ENCODE measurements at places on chromosomes 1 and 21.

DNA sequence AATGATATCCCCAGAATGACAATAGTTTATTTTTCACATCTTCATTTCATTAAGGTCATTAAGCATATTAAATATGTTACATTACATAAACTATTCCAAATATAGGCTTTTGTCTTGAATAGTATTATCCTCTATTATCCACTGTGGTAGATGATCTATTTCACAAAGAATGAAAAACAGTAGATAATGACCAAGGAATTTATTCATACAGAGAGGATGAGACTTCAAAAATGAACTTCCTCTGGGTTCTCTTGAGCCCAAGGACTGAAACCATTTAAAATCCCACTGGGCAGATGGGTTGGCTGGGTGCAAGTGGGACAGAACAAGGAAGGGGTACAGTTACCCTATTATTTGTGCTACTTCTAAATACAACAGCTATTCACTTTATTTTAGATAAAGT lies 33.0 kb downstream of the PTPN14 start:
- no peak for DNase-seq

DNA sequence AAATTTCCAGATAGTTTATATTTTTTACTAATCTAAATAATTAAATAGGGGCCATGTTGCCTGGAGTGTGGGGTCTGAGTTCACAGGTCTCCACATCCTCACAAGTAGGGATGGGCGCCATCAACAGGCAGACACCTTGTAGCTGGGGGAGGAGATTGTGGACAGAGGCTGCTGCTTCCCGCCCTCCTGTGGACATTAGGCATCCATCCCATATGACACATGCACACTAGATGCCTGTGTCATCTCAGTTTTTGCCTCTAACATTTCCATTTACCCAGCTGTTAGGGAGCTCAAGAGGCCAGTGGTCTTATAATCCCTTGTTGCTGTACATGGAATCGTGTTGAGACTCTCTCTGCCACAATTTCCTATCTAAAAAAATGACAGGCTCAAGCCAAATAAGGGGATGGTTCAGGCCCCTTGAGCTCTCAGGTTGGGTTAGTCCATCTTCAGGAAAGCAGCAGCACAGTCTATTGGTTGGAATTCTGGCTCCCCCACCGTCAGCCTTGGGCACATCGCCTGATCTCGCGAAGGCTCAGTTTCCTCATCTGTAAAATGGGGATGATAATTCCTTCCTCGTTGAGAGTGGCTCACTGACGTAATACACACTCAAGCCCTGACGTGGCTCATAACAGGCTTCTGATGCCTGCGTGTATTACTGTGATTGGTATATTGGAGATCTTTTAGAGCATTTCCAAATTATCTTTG lies 13.6 kb downstream of the LHX4 start:
- DNase-seq = no peak

DNA sequence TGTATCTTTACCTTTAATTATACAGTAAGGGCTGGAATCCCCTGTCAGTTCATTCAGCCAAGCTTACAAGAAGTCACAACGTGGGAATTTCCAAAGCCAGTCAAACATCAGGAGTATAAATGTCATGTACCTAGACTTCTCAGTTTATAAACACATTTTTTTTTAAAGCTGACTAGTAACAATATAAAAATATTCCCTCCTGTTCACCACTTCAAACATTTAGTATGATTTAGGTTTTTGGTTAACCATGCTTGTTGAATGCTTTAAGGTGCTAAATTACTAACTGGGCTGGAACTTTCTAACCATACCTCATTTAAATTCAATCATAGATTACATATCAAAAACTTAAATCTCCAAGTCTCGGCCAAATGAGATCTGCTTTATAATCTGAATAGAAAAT lies 44.0 kb downstream of the JAK1 start:
- DNase-seq = no peak

DNA sequence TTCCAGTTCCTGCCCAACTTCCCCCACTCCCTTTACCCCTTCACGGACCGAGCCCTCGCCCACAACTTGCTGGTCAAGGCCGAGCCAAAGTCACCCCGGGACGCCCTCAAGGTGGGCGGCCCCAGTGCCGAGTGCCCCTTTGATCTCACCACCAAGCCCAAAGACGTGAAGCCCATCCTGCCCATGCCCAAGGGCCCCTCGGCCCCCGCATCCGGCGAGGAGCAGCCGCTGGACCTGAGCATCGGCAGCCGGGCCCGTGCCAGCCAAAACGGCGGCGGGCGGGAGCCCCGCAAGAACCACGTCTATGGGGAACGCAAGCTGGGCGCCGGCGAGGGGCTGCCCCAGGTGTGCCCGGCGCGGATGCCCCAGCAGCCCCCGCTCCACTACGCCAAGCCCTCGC lies 42.1 kb upstream of the ARHGEF16 start:
- DNase-seq = no peak

DNA sequence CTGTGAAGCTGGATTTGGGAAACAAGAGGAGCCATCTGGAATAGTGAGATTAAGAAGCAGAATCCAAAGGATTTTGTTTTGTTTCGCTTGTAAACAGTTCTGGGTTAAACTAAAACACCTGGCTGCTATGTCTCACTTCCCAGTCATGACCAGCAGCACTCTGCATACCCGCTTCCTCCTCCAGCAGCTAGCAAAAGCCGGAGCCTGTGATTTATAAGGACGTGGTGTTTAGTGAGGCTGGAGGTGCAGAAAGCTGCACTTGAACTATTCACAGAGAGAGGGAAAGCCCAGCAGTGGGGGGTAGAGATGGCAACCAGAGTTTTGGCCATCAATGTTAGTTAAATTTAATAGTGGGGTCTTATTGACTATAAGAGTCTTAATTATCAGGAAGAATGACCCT lies 240.2 kb downstream of the AJAP1 start:
- DNase-seq = no peak

GRCh38 chr1:87598429-87598828 lies 269.7 kb downstream of the LMO4 start:
- DNase-seq = no peak

- no peak for DNase-seq
These were observed 12.4 kb downstream of the PEA15 start for GRCh38 chr1:160217481-160218051.

GRCh38 chr1:40789661-40790430 lies 6.3 kb downstream of the KCNQ4 start:
- DNase-seq = no peak

- DNase-seq = peak; percentile 4
These were observed 28.0 kb downstream of the ITSN1 start for GRCh38 chr21:33670076-33670978.

GRCh38 chr1:157233131-157233530 lies 94.9 kb upstream of the ETV3 start:
- DNase-seq = no peak

GRCh38 chr1:85672031-85672660 lies 36.1 kb downstream of the ZNHIT6 start:
- DNase-seq = no peak

DNA sequence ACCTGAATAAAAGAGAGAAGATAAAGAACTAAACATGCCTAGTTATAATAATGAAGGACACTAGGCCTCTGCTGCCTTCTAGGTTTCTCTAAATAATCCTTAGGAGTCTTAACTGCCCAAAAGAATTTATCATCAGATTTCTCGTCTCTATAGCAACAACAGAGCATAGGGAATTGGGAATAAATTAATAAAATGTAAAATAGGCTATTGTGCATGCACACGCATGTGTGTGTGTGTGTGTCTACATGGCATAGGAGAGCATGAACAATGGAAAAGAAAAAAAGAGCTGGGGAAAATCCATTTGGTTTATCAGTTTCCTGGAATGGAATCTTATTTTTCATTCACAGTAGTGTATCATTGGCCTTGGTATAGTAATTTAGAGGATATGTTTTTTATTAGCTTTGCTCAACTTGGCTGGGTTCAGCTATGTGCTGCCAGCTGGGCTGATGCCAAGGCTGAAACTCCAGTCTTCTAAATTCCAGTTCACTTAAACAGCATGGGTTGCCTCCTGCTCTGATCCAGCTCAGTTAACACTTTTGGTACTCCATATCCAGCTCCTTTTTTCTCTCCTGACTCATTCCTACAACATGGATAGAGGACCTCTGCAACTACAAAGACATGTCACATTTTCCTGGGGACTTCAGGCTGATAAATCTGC lies 80.6 kb upstream of the SLFNL1 start:
- no peak for DNase-seq

DNA sequence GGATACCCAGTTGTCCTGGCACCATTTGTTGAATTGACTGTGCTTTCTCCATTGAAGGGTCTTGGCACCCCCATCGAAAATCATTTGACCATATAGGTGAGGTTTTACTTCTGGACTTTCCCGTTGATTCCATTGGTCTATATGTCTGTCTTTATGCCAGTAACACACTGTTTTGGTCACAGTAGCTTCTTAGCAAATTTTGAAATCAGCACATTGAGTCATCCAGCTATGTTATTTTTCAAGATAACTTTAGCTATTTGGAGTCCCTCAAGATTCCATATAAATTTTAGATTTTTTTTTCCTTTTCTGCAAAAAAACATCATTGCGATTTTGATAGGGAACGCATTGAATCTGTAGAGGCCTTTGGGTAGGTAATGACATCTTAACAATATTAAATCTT lies 235.6 kb downstream of the SMYD3 start:
- no peak for DNase-seq

GRCh38 chr1:1889847-1890505 lies 911 bp downstream of the GNB1 start:
- peak; percentile 45 for DNase-seq

DNA sequence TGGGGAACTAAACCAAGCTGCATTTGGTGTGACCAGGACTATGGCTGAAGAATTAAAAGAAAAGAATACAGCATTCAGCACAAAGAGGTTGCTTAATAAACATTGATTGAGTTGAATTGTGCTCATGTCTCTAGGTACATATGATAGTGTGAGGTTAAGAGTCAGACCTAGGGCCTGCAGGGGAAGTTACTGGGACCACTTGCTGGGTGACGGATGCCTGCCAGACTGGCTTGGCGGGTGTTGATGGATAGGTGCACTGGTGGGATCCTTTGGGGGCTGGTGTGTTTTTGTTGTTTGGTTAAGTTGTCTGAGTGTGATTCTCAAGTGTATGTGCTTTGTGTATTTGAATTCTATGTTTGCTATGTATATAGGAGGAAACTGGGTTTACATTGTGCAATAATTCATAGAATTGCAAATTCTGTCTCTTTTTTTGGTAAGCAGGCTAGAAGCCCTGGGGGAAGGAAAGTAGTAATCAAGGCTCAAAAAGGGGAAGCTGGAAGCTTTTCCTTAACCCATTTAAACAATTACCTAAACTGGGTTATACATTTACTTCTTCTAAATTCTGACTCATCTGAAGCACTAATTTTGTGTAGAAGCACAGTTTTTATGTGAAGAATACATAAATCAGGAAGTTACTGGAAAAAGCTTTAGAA lies 1.8 kb downstream of the CD101 start:
- DNase-seq = no peak

DNA sequence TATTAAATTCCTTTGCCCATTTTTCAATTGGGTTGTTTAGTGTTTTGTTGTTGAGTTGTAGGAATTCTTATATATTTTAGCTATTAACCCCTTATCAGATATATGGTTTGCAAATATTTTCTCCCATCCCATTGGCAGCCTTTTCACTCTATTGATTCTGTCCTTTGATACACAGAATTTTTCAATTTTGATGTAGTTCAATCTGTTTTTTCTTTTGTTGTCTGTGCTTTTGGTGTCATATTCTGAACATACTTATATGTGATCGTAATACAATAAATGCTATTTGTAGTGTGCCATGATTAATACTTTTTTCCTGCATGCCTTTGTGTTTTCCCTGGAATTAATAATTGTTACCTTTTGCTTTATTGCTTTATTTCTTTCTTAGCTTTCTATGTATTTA lies 7.8 kb upstream of the LRP8 start:
- DNase-seq = no peak

- DNase-seq = no peak
These were observed 312.2 kb downstream of the SPATA17 start for GRCh38 chr1:217943361-217943760.

DNA sequence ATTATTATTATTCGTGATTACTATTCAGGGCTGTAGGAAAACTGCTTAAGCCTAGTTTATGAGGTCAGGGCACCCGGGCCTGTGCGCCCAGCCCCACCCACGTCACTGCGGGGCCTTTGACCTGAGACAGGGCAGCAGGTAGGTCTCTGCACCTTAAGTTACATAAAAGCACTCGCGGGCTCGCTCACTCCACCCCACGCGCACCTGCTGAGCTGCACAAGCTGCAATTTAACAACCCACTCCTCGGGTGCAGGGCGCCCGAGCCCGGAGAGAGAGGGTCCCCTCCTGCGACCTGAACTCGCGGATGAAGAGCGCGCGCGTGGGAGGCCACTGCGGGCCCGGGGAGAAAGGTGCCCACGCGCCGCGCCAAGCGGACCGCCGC lies 477 bp downstream of the ICMT start:
- peak; percentile 24 for DNase-seq

DNA sequence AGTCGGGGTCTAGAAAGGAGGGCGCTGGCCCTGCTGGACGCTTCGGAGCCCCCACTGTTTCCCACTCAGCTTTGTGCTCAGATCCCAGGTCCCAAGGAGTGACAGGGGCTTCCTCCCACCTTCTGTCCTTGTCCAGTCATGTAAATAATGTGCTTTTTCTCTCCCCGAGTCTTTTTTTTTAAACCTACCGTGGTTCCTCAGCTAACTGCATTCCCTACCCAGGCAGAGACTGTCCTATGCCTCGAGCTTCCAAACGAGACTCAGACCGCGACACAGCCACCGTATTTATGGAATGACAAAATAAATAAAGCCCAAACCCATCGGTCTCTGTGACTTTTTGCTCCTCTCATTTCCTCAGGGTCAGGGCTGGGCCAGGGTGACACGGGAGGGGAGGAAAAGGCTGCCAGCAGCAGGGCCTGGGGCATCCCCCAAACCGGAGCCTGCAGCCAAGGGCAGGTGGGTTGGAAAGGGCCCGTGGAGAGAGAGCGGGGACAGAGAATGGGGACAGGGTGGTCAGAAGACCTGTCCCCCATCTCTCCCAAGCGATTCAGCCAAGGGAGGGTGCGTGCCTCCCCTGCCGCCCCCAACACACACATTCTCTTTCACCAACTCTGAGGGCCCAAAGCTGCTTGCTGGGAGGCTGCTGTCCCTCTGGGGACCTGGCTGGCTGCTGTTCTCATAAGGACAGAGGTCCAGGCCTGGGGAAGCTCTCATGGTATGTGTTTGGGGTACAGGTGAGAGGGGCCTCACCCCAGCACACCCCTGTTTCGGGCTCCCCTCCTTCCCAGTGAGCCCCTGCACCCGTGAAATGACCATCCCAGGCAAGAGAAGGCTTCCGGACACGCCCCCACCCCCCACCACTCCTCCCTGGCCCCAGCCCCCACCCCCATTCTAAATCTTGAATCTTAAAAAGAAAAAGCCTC lies 55.4 kb downstream of the KCNAB2 start:
- DNase-seq = no peak

- peak; percentile 42 for DNase-seq
These were observed 161.5 kb downstream of the DNM3 start for GRCh38 chr1:172002725-172003345.

DNA sequence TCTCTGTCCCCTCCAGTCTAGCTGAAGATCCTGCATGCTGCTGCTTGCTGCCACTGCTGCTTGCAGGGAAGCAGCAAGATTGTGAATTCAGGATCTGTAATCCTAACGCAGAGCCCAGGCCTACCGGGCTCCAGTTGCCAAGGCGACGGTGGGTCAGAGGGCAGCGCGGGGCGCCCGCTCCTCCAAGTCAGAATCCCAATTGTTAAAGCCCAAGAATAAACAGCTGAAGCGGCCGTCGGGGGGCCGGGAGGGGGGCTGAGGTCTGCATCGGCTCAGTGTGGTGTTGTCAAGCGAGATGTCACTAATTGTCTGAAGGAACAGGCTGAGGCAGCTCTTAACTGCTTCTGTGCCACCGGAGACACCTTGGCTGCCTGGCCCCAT lies 36.8 kb downstream of the AHDC1 start:
- no peak for DNase-seq

Data from MM.1S (cell line).